ENCODE measurements at places on chromosomes 6 and 20.
A peak's percentile ranks its signal among the peaks of the same experiment; 100 is the strongest.

GRCh38 chr6:133632206-133632605 lies 256.7 kb upstream of the TCF21 start:
- DNase-seq: no peak

DNA sequence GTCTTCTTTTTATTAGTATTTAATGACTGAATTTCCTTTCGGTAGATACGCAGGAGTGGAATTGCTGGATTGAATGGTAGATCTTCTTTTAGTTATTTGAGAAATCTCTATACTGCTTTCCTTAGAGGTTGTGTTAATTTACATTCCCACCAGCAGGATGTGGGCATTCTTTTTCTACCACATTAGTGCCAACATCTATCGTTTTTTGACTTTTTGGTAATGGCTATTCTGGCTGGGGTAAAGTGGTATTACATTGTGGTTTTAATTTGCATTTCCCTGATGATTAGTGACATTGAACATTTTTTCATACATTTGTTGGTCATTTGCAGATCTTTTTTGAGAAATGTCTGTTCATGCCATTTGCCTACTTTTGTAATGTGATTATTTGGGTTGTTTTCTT lies 37.1 kb downstream of the SUMO4 start:
- no peak for DNase-seq

DNA sequence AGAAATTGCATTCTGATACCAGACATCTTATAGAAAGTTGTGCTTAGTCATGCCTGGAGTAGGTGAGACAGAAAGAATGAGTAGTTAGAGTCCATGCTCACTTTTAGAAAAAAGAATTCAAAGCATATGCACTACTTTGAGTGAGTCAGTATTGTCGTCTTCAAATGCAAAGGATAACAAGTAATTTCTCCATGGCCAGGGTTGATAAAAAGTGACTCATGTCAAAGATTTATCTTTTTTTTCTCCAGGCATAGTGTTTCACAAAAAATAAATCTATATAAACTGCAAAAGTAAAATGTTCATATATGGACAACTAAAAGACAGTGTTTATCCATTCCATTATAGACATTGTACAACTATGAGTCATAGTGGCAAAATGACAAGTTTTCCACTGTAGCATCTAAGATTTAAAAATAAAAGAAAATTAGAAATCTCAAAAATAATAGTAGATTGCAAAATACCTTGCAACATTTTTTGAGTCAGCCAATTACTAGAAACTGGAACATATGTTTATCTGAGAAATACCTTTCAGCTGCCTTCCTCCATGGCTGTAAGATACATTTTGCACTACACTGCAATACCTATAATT lies 329.6 kb downstream of the GRIK2 start:
- peak; percentile 3 for DNase-seq

DNA sequence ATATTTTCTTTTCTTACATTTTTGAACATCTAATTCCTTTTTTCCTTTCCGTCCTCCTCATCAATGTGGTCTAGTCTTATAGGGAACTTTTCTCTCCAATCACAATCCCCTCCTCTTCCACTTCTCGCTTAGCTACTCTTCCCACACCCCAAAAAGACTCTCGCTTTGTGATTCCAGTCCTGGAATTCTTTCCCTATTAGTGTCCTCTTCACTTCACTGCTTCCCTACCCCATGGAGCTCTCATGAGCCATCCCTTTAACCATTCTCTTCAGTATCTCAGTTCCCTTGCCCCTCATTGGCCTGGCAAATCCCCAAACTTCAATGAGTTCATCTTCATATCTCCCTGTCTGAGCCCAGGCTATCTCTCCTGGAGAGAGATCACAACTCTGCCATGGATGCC lies 55.3 kb upstream of the CEP85L start:
- no peak for DNase-seq

DNA sequence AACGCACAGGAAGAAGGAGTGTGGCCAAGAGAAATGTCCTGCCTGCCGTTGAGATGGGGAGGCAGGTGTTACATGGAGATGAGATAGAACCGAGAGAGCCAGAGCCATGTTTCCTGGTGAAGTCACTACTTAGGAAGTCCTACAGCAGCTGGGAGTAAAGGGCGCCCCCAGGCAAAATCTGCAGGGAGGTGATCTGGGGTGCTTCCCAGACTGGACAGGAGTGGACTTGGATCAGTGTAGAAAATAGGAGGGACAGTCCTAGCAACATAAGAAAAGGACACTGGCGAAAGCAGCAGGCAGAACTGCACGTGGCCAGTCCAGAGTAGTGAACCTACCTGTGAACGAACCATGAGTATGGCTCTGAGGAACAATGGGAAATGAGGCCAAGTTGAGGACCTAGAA lies 85.3 kb downstream of the CD164 start:
- no peak for DNase-seq

- no peak for DNase-seq
These were observed 42.9 kb downstream of the MOCS1 start for GRCh38 chr6:39891353-39891752.

Measured in AG08396 (cell line).